ENCODE measurements at places on chromosomes 7 and 10. TPM values are rescaled to one million over a fixed set of nuclear protein-coding genes. Genes with fewer than 3 reads are reported as not detected.

- H3K4me1 ChIP-seq = no peaks in the 10 kb centered on the region
- no peaks in the 10 kb centered on the region for H3K27me3 ChIP-seq
- no peak for DNase-seq
- no peak overlapping the region for H3K27ac ChIP-seq
- H3K4me3 ChIP-seq = no peak overlapping the region
Observed at GRCh38 chr10:63376560-63377304, 89.0 kb downstream of the JMJD1C start.

DNA sequence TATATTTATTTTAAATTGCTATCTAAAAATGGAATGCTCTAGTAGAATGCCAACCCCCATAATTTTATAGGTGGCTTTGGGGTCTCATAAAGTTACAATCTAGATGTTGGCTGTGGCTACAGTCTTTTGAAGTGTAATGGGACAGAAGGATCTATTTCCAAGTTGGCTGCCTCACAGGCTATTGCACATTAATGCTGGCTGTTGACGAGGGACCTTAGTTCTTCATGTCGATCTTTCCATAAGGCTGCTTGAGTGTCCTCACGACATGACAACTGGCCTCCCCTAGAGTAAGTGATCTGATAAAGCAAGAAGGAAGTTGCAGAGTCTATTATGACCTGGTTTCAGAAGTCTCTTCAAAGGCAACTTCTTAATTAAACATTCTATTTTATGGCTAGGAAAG is 36.3 kb downstream of the WDR11 start:
- no peak overlapping the region for H3K4me3 ChIP-seq
- no peak overlapping the region for H3K27ac ChIP-seq
- H3K27me3 ChIP-seq = no peaks in the 10 kb centered on the region

GRCh38 chr7:116423499-116423898 is 76.0 kb upstream of the CAV2 start:
- no peak for DNase-seq
- no peak overlapping the region for H3K4me3 ChIP-seq
- H3K27me3 ChIP-seq = no peaks in the 10 kb centered on the region
- no peaks in the 10 kb centered on the region for H3K36me3 ChIP-seq
- H3K4me1 ChIP-seq = no peaks in the 10 kb centered on the region

DNA sequence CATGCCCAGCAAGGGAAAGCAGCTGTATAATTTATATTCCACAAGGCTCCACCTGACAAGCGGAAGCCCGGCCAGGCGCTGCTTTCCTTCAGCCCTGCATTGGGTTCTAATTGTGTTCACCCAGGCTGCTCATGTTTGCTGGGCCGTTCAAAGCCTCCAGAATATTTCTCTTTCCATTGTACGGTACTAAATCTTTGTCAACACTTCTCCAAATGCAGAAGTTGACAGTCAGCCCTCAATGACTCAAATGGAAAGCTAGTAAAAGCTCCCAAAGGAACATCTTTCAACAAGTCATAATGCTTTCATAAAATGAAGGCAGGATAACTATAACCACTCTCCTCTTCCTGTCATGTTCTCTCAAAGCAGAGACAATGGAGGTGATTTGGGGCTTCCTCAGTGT is 17.8 kb upstream of the CPXM2 start:
- no peak overlapping the region for H3K27ac ChIP-seq
- H3K27me3 ChIP-seq = no peaks in the 10 kb centered on the region
- no peaks in the 10 kb centered on the region for H3K36me3 ChIP-seq
- H3K4me1 ChIP-seq = no peaks in the 10 kb centered on the region
- no peak overlapping the region for H3K4me3 ChIP-seq

DNA sequence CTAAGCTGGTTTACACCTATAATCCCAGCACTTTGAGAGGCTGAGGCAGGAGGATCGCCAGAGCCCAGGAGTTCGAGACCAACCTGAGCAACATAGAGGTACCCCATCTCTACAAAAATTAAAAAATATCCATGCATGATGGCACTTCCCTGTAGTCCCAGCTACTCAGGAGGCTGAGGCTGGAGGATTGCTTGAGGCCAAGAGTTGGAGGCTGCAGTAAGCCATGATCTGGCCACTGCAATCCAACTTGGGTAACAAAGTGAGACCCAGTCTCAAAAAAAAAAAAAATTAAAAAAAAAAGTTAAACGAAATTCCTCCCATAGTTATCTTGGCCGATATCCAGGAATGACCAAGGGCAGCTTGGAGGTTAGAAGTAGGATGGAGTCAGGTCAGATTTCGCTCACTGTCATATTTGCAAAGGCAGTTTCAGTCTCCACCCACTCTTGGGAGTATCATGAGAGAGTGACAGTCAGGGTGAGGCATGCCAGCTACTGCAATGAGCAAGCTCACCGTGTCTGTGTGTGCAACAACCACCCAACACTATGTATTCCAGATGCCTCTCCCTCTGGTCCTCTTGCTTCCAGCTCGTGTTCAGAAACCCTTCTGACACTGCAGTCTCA is 6.0 kb upstream of the ZDHHC4 start:
- no peak overlapping the region for H3K4me3 ChIP-seq
- H3K4me1 ChIP-seq = no peaks in the 10 kb centered on the region
- no peaks in the 10 kb centered on the region for H3K36me3 ChIP-seq
- no peak for DNase-seq
- no peaks in the 10 kb centered on the region for H3K27me3 ChIP-seq
- no peak overlapping the region for H3K27ac ChIP-seq

DNA sequence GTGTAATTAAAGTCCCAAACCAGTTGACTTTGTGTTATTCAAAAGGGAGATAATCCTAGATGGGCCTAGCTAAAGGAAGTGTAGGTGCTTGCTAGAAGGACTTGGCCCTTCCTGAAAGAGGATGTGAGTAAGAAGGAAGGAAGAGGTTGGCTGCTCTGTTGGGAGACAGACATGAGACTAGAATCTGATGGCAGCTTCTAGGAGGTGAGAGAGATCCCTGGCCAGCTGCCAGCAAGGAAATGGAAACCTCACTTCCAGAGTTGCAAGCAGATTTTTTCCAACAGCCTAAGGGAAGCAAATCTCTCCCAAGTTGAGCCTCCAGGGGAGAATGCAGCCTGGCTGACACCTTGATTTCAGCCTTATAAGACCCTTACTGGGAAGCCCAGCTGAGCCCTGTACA is 368.4 kb upstream of the ZMIZ1 start:
- H3K4me1 ChIP-seq = no peaks in the 10 kb centered on the region
- no peaks in the 10 kb centered on the region for H3K36me3 ChIP-seq
- no peak overlapping the region for H3K27ac ChIP-seq
- no peak overlapping the region for H3K4me3 ChIP-seq
- DNase-seq = peak; percentile 60
- H3K27me3 ChIP-seq = no peaks in the 10 kb centered on the region

DNA sequence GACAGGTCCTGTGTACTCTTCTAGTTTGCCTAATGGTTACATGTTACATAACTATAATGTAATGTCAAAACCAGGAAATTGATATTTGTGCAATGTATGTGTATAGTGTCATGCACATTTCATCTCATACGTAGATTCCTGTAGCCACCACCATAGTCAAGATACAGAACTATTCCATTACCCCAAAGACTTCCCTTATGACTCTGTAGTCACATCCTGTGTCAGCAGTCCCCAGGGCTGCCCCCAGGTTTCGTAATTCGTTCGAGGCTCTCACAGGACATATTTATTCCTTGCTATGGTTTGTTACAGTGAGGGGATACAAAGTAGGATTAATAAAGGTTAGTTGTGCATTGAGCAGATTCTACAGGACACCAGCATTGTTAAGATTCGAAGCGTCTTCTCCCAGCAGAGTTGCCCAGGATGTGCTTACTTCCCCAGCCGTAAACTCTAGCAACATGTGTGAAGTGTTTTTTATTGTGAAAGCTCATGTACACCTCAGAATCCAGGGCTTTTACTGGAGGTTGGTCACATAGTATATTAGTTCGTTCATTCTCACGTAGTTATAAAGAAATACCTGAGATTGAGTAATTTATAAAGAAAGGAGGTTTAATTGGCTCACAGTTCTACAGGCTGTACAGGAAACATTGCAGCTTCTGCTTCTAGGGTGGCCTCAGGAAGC is 18.6 kb downstream of the RABGEF1 start:
- no peaks in the 10 kb centered on the region for H3K27me3 ChIP-seq
- no peak for DNase-seq
- peaks cover 3% of the 10 kb centered on the region for H3K4me1 ChIP-seq
- no peaks in the 10 kb centered on the region for H3K36me3 ChIP-seq
- no peak overlapping the region for H3K27ac ChIP-seq

- no peak overlapping the region for H3K4me3 ChIP-seq
- H3K27me3 ChIP-seq = no peaks in the 10 kb centered on the region
- no peak for DNase-seq
- no peaks in the 10 kb centered on the region for H3K36me3 ChIP-seq
- H3K4me1 ChIP-seq = peaks cover 19% of the 10 kb centered on the region
Observed at GRCh38 chr10:4270116-4270515, 485.1 kb upstream of the KLF6 start.

DNA sequence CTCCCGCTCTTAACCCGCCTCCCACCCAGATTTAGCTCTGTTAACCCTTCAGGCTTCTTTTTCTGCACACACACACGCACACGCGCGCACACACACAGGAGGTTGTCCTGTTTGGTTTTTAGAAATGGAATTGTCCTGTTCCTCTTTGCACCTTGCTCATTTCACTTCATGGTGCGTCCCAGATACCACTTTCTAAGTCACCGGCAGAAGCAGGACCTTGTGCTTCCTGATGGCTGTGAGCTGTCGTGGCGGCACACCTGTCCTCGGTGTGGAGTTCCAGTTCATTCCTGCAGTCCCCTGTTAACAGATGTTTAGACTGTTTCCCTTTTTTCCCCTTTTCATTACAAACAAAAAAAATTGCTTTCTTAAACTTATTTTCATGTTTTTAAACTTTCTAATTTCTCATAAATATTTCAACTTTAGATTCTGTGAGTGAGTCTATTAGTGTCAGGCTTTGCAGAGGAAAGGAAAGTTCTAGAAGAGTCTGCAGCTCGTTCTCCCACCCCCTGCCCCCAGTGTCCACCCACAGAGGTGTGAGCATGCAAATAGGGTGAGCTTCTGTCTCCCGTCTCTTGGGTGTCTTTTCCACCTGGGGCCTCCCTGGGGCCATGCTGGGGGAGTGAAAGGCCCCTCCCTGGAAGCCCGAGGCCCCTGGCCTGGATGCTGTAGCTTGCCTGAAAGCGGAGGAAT is 85.5 kb downstream of the LHPP start:
- H3K27me3 ChIP-seq = no peaks in the 10 kb centered on the region
- DNase-seq = no peak
- peaks cover 4% of the 10 kb centered on the region for H3K4me1 ChIP-seq
- H3K27ac ChIP-seq = no peak overlapping the region
- no peak overlapping the region for H3K4me3 ChIP-seq
- H3K36me3 ChIP-seq = no peaks in the 10 kb centered on the region

DNA sequence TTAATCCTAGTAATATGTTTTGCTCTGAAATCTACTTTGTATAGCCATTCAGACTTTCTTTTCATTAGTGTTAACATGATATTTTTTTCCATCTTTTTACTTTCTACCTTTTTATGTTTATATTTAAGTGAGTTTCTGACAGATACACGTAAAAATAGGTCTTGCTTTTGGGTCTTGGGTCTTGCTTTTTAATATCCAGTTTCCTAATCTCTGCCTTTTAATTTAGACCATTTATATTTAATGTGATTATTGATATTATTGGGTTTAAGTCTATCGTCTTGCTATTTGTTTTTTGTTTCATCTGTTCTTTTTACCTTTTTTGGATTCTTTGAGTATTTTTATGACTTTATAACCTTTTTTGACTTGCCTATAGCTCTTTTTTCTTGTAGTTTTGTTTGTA is 7.9 kb downstream of the PHTF2 start:
- no peak overlapping the region for H3K4me3 ChIP-seq
- no peak overlapping the region for H3K27ac ChIP-seq
- no peaks in the 10 kb centered on the region for H3K36me3 ChIP-seq
- H3K27me3 ChIP-seq = no peaks in the 10 kb centered on the region
- no peaks in the 10 kb centered on the region for H3K4me1 ChIP-seq

- H3K4me3 ChIP-seq = no peak overlapping the region
- DNase-seq = peak; percentile 53
- no peaks in the 10 kb centered on the region for H3K27me3 ChIP-seq
- no peaks in the 10 kb centered on the region for H3K4me1 ChIP-seq
- no peak overlapping the region for H3K27ac ChIP-seq
Observed at GRCh38 chr10:85602306-85602705, 764.3 kb downstream of the GRID1 start.

DNA sequence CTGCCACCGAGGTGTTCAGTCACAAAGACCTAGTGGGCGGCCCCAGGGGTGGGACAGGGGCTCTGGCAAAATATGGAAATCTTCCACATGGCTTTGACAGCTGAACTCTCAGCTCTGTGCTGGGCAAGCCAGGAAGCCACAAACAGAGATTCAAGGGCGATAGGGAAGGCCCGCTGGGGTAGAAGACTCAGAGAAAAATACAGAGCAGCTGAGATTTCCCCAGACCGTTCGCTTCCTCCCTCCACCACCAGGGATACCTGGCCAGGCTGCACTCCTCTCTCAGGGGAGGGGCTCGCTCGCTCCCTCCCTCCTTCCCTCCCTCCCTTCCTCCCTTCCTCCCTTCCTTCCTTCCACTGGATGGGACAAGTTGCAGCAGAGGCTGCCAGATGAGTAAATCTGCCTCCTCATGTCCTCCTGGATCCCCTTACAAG is 260.5 kb downstream of the PRPF18 start:
- H3K4me1 ChIP-seq = peaks cover 24% of the 10 kb centered on the region
- H3K27me3 ChIP-seq = no peaks in the 10 kb centered on the region
- DNase-seq = no peak
- no peaks in the 10 kb centered on the region for H3K36me3 ChIP-seq

DNA sequence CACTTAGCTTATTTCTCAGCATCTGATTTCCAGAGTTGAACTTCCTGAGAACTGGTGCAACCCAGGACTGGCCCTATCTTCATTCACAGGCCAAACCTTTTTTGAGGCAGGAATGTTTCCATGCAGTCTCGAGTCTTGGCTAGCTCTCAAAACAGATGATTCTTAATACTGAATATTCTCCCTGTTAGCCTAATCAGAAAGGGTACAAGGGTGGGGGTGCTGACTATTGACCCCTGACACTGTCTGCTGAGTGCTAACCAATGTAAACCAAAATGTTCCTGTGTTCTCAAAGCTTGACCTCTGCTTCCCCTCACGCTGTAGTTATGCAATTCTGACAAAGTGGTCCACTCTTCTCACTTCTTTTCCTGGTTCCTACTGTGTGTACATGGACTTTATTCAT is 25.3 kb downstream of the VWDE start:
- H3K27me3 ChIP-seq = no peaks in the 10 kb centered on the region
- no peaks in the 10 kb centered on the region for H3K36me3 ChIP-seq
- H3K4me1 ChIP-seq = no peaks in the 10 kb centered on the region
- peak overlapping the region; percentile 56 for H3K27ac ChIP-seq

GRCh38 chr7:128267595-128267924 is 26.5 kb downstream of the LEP start:
- H3K27me3 ChIP-seq = no peaks in the 10 kb centered on the region
- no peaks in the 10 kb centered on the region for H3K36me3 ChIP-seq
- no peak overlapping the region for H3K27ac ChIP-seq
- no peak overlapping the region for H3K4me3 ChIP-seq
- H3K4me1 ChIP-seq = no peaks in the 10 kb centered on the region
- DNase-seq = no peak

CACNB2 gene
- total RNA-seq = 19.0 TPM

CHST15 gene
- total RNA-seq = 7.0 TPM

VWDE gene
- 14.4 TPM for total RNA-seq

Data from right atrium auricular region (tissue), 2 donors.